ENCODE measurements at places on chromosomes 3 and 15. TPM values are rescaled to one million over a fixed set of nuclear protein-coding genes. Genes with fewer than 3 reads are reported as not detected.

DNA sequence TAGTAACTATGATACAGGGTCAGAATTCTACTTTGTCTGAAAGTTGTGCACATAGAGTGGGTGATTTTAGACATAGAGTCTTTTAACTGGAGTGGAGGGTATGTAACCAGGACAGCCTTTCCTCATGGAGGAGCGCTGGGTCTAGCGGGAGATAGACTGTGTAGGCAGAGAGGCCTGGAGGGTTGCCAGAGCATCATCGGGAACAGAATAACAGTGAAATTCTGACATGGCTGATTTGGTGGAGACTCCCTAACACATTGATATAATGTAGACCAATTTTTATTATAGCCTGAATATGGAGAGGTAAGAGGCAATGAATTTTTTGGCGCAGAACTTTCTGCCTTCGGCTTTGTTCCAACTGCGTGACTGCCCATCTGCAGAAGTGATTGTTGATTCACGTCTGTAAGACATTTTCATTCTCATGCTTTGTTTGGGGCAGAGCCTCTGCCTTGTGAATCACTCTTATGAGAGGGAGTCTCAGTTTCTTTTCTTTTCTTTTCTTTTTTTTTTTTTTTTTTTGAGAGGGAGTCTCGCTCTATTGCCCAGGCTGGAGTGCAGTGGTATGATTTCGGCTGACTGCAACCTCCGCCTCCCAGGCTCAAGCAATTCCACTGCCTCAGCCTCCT lies 16.0 kb downstream of the LPP start:
- no peak overlapping the region for H3K4me3 ChIP-seq
- H3K4me1 ChIP-seq, result peaks cover 9% of the 10 kb centered on the region
- peaks cover 8% of the 10 kb centered on the region for H3K36me3 ChIP-seq
- no peak overlapping the region for H3K27ac ChIP-seq
- DNase-seq, result no peak

GRCh38 chr3:13700889-13701288 lies 152.0 kb downstream of the FBLN2 start:
- H3K36me3 ChIP-seq, result no peaks in the 10 kb centered on the region
- no peaks in the 10 kb centered on the region for H3K27me3 ChIP-seq
- no peak for DNase-seq
- no peaks in the 10 kb centered on the region for H3K4me1 ChIP-seq
- no peak overlapping the region for H3K4me3 ChIP-seq
- no peak overlapping the region for H3K27ac ChIP-seq

- H3K36me3 ChIP-seq, result no peaks in the 10 kb centered on the region
- no peaks in the 10 kb centered on the region for H3K27me3 ChIP-seq
- H3K27ac ChIP-seq, result peak overlapping the region; percentile 8
- H3K4me1 ChIP-seq, result peaks cover 29% of the 10 kb centered on the region
Measured at GRCh38 chr3:55329849-55330248, 157.3 kb downstream of the WNT5A start.

DNA sequence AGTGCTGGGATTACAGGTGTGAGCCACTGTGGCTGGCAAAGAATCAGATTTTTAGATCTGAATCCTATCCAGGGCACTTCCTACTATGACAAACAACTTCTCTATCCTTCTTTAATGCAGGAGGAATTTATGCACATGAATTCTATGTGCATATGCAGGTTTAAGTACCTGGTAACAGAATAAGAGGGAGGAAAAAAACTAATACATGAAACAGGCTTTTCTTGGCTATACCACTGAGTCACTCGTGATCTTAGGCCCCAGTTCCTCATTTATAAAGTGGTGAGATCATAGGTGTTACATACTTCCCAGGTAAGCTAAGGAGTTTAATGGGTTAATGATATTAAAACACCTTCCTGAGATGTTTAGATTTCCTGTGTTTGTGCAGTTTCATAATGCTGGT lies 108.2 kb downstream of the TP63 start:
- DNase-seq, result no peak
- H3K27me3 ChIP-seq, result no peaks in the 10 kb centered on the region
- no peaks in the 10 kb centered on the region for H3K36me3 ChIP-seq
- no peaks in the 10 kb centered on the region for H3K4me1 ChIP-seq
- H3K4me3 ChIP-seq, result no peak overlapping the region

- no peak for DNase-seq
- no peak overlapping the region for H3K4me3 ChIP-seq
- no peaks in the 10 kb centered on the region for H3K36me3 ChIP-seq
- H3K4me1 ChIP-seq, result no peaks in the 10 kb centered on the region
- no peak overlapping the region for H3K27ac ChIP-seq
Measured at GRCh38 chr3:10547413-10547812, 42.0 kb upstream of the ATP2B2 start.

GRCh38 chr3:100463646-100464155 lies 28.7 kb upstream of the TMEM45A start:
- no peak for DNase-seq
- H3K27ac ChIP-seq, result no peak overlapping the region
- H3K27me3 ChIP-seq, result no peaks in the 10 kb centered on the region
- H3K4me1 ChIP-seq, result no peaks in the 10 kb centered on the region

GRCh38 chr3:110903771-110904519 lies 167.7 kb upstream of the NECTIN3 start:
- H3K27ac ChIP-seq, result no peak overlapping the region
- no peaks in the 10 kb centered on the region for H3K36me3 ChIP-seq
- H3K4me3 ChIP-seq, result no peak overlapping the region
- no peaks in the 10 kb centered on the region for H3K27me3 ChIP-seq
- H3K4me1 ChIP-seq, result no peaks in the 10 kb centered on the region

- H3K36me3 ChIP-seq, result no peaks in the 10 kb centered on the region
- no peaks in the 10 kb centered on the region for H3K4me1 ChIP-seq
- peak; percentile 86 for DNase-seq
- H3K4me3 ChIP-seq, result no peak overlapping the region
- no peaks in the 10 kb centered on the region for H3K27me3 ChIP-seq
- no peak overlapping the region for H3K27ac ChIP-seq
Measured at GRCh38 chr3:17491601-17492000, 250.8 kb downstream of the TBC1D5 start.

MEX3B gene
- 6.7 TPM for total RNA-seq

- H3K27ac ChIP-seq, result peak overlapping the region; percentile 47
- no peaks in the 10 kb centered on the region for H3K27me3 ChIP-seq
- H3K36me3 ChIP-seq, result no peaks in the 10 kb centered on the region
Measured at GRCh38 chr3:150469031-150469930, 61.2 kb downstream of the TSC22D2 start.

SEMA6D gene
- 18.3 TPM for total RNA-seq

SLITRK3 gene
- total RNA-seq, result not detected

DNA sequence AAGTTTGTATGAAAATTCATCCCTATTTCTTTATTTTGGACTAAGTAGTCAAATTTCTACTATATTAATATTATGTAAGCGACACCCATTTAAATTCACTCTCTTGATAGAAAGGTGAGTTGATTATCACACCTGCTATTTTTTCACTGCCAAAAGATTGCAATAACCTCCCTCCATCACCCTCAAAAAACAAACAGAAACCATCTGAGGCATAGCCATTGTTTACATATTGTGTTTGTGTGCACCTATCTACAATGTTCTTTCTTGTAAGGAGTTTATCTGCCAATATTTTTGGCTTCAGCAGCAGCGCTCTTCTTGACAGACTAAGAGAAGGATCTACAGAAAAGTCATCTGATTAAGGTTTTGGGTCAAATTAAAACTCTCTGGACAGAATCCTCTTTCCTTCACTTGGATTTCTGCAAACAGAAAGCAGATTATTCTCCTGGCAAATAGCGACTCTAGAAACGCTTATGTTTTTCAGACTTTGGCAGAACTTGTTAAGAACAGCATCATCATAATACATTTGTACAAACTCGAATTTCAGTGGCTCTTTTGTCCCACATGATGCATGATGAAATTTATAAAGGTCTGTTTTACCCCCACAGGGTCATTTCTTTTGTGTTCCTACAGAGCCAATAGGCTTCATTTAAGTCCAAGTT lies 48.6 kb downstream of the KCNMB2 start:
- H3K27ac ChIP-seq, result no peak overlapping the region

TNFAIP8L3 gene
- 0.83 TPM for total RNA-seq

- H3K4me3 ChIP-seq, result no peak overlapping the region
- peaks cover 45% of the 10 kb centered on the region for H3K27me3 ChIP-seq
- no peaks in the 10 kb centered on the region for H3K4me1 ChIP-seq
- DNase-seq, result peak; percentile 21
- H3K27ac ChIP-seq, result no peak overlapping the region
Measured at GRCh38 chr15:69820819-69821218, 276.9 kb downstream of the TLE3 start.

RBP2 gene
- total RNA-seq, result not detected

GOLGA8S gene
- total RNA-seq, result under 0.01 TPM

GRCh38 chr3:26963361-26963743 lies 340.8 kb downstream of the LRRC3B start:
- no peak overlapping the region for H3K27ac ChIP-seq
- no peak for DNase-seq
- no peaks in the 10 kb centered on the region for H3K36me3 ChIP-seq
- H3K4me3 ChIP-seq, result no peak overlapping the region
- H3K4me1 ChIP-seq, result no peaks in the 10 kb centered on the region
- H3K27me3 ChIP-seq, result no peaks in the 10 kb centered on the region

CPNE4 gene
- total RNA-seq, result not detected

DNA sequence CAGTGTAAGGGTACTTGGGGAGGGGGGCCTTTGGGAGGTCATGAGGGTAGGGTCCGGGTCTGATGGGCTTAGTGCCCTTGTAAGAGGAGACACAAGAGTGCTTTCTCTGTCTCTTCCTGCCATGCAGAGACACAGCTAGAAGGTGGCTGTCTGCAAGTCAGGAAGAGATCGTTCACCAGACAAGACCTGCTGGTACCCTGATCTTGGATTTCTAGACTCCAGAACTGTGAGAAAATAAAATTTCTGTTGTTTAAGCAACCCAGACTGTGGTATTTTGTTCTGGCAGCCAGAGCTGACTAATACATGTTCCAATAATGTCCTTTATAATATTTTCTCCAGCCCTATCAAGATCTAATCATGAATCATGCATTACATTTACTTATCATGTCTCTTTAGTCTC lies 130.0 kb upstream of the VEPH1 start:
- peaks cover 22% of the 10 kb centered on the region for H3K27me3 ChIP-seq
- H3K27ac ChIP-seq, result no peak overlapping the region
- H3K4me3 ChIP-seq, result no peak overlapping the region
- H3K4me1 ChIP-seq, result no peaks in the 10 kb centered on the region
- no peaks in the 10 kb centered on the region for H3K36me3 ChIP-seq
- DNase-seq, result no peak

- H3K27ac ChIP-seq, result no peak overlapping the region
- no peaks in the 10 kb centered on the region for H3K36me3 ChIP-seq
- H3K4me1 ChIP-seq, result no peaks in the 10 kb centered on the region
- H3K27me3 ChIP-seq, result peaks cover 74% of the 10 kb centered on the region
- no peak for DNase-seq
Measured at GRCh38 chr15:101491734-101492640, 2.5 kb upstream of the PCSK6 start.

- no peaks in the 10 kb centered on the region for H3K27me3 ChIP-seq
- no peak overlapping the region for H3K4me3 ChIP-seq
- no peaks in the 10 kb centered on the region for H3K36me3 ChIP-seq
- DNase-seq, result no peak
- peak overlapping the region; percentile 41 for H3K27ac ChIP-seq
Measured at GRCh38 chr3:149701206-149701976, 43.6 kb upstream of the WWTR1 start.

GRCh38 chr3:61570813-61571212 lies 9.4 kb downstream of the PTPRG start:
- no peak for DNase-seq
- no peaks in the 10 kb centered on the region for H3K36me3 ChIP-seq
- H3K4me1 ChIP-seq, result peaks cover 7% of the 10 kb centered on the region
- H3K27ac ChIP-seq, result no peak overlapping the region
- no peaks in the 10 kb centered on the region for H3K27me3 ChIP-seq
- no peak overlapping the region for H3K4me3 ChIP-seq

DNA sequence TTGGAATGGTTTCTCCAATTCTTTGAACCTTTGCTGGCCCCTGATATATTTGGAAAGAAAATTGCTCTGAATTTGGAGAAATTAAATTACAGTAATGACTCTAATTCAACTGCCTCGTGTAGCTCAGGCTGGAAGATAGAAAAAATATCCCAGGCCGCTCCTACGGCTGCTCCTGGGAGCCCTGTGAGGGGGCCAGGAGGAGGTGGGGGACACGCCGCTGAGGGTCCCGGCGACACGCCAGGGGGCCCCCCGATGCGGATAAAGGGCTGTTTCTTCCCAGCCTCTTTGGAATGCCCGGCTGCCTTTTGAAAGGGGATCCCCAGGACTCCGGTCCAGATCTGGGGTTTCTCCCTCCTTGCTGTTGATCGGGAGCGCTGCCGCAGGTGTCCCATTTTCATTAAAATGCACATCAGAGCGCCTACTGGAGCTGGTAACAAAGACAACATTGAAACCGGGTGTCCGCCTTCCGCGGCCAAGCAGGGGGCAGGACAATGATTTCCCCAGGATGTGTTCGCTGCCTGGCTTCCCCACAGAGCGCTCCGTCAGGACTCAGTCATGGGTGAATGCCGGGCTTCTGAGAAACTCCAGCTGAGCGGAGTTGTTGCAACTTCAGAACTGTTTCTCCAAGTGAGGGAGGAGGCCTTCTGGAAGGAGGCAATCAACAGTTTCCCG lies 200.1 kb upstream of the KBTBD8 start:
- H3K4me3 ChIP-seq, result no peak overlapping the region
- peak overlapping the region; percentile 62 for H3K27ac ChIP-seq
- DNase-seq, result peak; percentile 82
- H3K36me3 ChIP-seq, result no peaks in the 10 kb centered on the region
- H3K4me1 ChIP-seq, result peaks cover 30% of the 10 kb centered on the region

GRCh38 chr15:42373274-42373673 lies 14.0 kb downstream of the CAPN3 start:
- no peak overlapping the region for H3K27ac ChIP-seq
- H3K4me3 ChIP-seq, result no peak overlapping the region
- H3K36me3 ChIP-seq, result no peaks in the 10 kb centered on the region
- peaks cover 2% of the 10 kb centered on the region for H3K4me1 ChIP-seq
- H3K27me3 ChIP-seq, result no peaks in the 10 kb centered on the region

ALDH1A2 gene
- total RNA-seq, result not detected

DNA sequence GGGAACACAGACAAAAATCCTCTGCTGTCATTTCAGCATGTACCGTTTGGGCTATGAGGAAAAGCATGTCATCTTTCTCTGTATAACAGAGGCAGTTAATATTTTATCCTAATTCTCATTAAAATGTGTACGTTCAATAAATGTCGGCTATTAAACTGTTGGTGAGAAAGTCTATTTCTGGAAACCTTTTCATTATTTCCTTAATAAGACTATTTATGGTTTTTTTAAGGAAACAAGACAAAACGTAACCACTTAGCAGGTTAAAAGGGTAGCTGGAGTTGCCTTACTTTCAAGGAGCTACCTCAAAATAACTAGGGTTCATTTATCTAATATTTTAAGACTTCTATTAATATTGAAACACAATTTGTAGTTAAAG lies 1.8 kb upstream of the STT3B start:
- no peak overlapping the region for H3K27ac ChIP-seq
- H3K4me1 ChIP-seq, result no peaks in the 10 kb centered on the region
- DNase-seq, result no peak
- no peaks in the 10 kb centered on the region for H3K36me3 ChIP-seq
- no peaks in the 10 kb centered on the region for H3K27me3 ChIP-seq

DNA sequence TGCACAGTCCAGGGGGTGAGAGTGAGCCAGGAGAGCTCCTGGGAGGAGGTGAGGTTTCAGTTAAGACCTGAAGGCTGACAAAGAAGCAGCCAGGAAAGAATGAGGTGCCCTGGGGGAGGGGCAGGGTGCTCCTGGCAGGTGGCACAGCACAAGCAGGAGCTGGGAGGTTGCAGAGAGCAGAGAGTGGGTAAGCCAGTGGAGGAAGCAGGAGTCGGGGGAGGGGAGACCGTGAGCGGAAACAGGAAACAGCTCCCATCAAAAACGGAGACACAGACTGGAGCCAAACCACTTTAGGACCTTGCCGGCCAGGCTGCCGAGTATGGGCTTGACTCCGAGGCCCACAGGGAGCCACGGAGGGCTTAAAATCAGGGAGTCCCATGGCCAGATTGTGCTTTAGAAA lies 12.1 kb upstream of the FBLN2 start:
- H3K36me3 ChIP-seq, result no peaks in the 10 kb centered on the region
- no peaks in the 10 kb centered on the region for H3K27me3 ChIP-seq
- no peak overlapping the region for H3K4me3 ChIP-seq
- no peak overlapping the region for H3K27ac ChIP-seq
- H3K4me1 ChIP-seq, result peaks cover 26% of the 10 kb centered on the region
- DNase-seq, result no peak

Data from IMR-90 (cell line).